ENCODE measurements at places on chromosomes 6 and 20.

DNA sequence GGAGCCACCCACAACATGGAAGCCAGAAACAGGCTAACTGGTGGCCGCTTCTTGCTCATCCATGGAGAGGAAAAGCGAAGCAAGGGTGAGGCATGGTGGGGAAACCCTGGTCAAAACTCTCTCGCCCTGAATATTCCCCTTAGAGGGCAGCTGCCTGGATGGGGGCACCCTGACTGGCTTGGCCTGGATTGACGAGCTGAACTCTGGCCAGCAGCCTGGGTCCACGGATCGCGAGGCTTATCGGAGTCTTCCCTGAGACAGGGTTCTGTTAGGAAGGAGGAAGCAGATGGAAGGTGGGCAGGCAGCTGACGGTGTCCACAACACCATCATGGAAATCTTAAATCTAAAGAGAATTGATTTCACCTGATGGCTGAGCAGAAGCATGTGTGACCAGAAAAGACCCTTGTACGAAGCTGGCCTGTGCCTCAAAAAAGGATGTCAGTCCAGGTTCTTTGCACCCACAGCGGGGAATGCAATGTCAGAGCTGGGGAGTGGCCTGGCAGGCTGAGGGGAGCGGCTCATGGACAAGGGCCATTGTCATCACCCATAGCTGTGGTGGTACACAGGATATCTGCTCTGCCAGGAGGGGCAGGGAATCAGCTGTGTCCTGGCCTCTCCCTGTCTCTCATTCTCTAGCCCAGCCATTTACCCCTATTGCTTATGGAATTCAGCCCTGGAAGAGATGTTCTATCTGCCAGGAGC is 109.4 kb upstream of the SNX9 start:
- no peak for DNase-seq

GRCh38 chr6:6492675-6493074 is 95.8 kb upstream of the LY86 start:
- DNase-seq, result no peak

DNA sequence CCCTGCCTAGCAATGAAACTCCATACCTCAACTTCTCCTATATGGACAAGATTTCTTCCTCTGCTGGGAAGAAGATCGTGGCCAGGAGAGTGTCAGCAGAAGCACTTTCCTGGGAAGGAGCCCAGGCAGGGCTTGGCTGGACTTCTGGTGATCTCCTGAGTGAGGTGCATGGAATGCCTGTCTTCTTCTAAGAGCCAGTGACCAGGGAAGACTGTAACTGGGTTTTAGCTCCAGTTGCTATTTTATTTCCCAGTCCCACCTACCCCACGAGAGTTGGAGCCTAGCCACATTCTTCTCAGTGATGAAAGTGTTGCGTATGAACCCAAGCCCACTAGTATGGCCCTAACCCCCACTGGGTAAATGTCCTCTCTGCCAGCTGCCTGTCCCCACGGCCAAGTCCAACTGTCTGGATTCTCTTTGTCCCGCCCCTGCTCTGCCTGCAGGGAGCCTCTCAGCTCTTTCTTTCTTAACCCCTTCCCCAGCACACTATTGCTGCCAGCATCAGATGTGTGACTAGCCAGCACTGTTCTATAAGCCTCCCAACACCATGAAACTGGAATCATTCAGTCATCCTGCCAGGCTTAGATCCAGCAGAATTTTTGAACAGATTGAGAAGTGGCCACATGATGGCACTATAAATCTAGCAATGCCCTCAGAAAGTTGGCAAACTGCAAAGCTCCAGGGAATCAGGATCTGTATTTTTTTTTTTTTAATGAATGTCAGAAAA is 69.8 kb upstream of the FAM184A start:
- peak; percentile 72 for DNase-seq

DNA sequence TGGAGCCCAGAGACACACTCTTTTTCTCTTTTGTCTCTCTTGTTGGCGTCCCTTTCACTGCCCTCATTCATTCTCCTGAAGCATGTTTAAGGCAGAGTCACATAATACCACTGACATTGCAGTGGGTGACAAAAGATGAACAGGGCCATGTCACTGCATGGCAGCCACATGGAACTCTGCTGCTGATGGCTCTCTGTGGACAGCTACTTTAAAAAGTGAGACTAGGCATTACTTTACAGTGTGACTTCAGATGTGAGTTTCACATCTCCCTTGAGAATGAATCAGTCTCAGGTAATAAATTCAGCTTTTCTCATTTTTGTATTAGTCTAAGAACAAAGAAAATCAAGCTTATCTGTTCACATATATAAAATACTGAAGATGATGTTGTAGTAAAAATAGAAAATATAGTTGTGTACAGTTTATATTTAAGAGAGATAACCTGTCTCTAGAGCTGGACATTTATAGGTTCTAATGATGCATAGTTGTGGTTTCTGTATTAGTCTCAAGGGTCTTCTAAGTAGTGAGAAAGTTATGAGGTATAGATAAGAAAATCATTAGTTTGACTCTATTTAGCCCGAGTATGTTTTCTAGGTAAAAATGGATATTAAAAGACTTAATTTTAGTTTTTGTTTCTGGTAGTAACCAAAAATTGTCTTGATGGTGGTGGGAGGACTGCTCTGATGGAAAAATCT is 6.1 kb downstream of the MRS2 start:
- no peak for DNase-seq

GRCh38 chr6:137430954-137431353 is 63.2 kb downstream of the OLIG3 start:
- no peak for DNase-seq

- no peak for DNase-seq
Observed at GRCh38 chr6:82889143-82889542, 176.5 kb downstream of the UBE3D start.

DNA sequence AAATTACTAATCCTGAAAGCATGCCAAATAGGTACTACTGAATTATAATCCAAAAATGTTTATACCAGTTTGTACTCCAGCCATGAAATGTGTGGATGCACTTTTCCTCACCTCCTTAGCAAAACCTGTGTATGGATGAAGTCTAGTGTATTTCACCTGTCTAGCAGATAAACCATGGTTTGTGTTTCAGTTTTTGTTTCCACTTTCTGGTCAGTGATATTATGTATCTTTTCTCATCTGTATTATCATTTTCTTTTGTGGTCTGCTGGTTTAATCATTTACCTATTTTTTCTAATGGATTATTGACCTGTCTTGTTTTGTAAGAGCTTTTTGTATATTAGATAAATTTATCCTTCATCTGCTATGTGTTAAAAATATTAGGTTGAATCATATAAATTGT is 41.0 kb upstream of the TMEM217 start:
- no peak for DNase-seq

All from T47D (cell line).